ENCODE measurements at places on chromosomes 11 and 22.

GRCh38 chr11:121696177-121696871, 243.6 kb upstream of the SORL1-AS1 start:
- DNase-seq: no peak

- DNase-seq: no peak
These were observed 118.7 kb downstream of the BBOX1 start for GRCh38 chr11:27159335-27159679.

GRCh38 chr22:46043339-46043738, 66.4 kb upstream of the WNT7B start:
- no peak for DNase-seq

GRCh38 chr11:66762088-66762487, 33.1 kb upstream of the SPTBN2 start:
- no peak for DNase-seq

DNA sequence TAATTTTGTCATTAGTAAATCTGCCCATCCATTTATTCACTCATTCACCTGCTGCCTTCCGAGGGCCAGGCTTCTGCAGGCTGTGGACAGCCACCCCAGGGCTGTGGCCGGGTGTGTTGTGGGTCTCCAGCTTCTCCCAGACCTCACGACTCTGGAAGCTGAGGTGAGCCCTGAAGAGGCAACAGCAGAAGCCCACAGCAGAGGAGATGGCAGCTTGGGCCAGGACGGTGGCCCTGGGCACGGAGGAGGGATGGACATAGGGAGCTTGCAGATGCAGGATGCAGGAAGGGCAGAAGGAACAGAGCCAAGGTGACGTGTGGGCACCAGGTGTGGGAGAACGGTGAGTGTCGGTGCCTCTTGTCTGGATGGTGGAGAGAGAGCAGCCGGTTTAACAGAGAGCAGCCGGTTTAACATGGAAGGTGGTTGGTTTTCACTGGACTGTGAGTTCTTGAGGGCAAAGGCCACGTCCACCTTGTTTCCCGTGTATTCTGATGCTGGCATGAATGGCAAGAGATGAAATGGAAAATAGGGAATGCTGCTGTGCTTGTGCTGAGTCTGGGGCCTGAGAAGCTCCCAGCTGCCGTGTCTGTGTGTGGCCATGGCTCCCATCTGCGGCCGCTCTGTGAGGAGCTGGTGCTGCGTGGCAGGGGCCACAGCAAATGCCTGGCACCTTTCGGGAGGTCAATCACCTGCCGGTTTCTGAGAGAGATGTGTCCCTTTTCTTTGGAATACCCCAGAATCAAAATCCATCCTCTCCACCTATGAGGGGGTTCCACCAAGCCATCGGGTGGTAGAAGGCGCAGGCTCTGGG, 669.9 kb downstream of the BRD1 start:
- DNase-seq: no peak

DNA sequence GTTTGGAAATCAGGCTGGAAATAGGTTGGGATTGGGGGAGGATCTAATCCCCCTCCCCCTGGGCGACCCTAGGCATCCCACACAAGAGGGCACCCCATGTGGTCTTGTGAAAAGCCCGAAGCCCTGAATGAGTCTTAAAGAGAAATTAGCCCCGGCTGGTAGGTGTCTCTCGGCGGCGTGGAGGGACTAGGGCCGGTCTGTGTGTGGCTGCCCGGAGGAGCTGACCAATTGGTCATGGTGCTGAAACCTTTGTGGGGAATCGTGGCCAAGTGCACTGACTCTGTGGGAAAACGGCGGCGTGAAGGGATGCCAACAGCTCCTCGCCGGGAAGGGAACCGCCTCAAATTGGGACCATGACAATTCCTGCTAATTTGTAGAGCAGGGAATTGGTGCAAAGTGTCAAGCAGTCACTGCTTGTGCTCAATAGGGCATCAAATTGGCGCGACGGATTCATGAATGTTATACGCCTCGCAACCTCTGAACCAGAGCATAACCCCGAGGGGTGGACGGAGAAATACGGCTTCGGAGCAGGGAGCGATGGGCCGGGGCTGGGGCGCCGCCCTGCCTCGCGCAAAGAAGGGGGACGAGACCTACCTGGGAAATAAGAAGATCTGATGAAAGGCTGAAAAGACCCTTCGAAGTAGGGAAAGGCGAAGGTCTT, 1.5 kb downstream of the DBX1 start:
- DNase-seq: no peak

DNA sequence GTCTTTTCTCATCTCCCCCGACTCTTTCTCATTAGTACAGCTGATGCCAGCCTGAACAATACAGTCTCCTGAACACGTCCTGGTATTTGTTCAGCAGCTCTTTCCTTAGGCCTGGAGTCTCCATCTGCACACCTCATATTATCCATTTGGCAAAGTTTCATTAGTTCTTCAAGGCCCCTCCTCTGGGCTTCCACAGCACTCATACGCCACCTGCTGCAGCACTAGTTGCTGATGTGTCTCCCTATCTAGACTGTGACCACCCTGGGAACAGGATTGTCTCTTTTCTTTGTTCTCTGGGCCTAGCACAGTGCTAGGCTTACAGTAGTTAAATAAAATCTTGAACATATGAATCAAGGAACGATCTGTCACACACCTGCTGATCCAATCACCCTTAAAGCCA, 17.2 kb downstream of the DCHS1 start:
- DNase-seq: no peak

Measured in stimulated activated CD4-positive, alpha-beta T cell treated with anti-CD3 and anti-CD28 coated beads, Interleukin-4, amount 100 ng/mL, for 1 hour (primary cell).